ENCODE measurements at places on chromosomes 4 and X.

- no peak for DNase-seq
These were observed 26.6 kb downstream of the ZRSR2 start for GRCh38 chrX:15816886-15817285.

DNA sequence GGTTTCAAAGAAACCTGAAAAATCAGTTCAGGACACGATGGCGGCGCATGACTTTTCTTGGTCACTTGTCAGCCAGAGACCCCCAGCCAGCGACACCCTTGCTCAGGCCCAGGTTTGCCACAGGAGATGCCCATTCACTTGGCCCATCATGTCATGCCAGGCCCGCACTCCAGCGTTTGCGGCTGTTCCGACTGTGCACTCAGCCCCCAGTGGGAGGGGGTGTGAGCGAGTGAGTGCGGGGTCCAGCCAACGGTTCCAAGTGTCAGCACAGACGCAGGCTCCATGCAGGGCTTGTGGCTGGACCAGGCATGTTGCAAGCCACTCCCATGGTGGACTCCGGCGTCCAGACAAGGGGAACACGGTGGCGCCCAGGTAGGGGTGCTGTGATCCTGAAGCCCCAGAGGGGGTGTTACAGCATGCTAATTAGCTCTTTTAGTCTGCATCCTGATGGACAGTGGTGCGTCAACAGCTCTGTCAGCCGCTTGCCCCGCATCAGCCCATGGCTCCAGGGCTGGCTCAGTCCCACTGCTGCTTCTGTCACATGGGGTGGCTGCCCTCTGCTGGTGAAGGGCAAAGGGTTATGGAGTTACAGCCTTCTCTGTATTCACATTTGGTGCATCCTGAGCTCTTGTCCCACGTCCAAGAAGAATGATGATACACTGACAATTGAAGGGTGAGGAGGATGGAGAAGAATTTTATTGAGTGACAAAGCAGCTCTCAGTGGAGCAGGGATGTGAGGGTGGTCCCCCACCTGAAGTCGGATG is 3.7 kb upstream of the MAEA start:
- DNase-seq = no peak

- no peak for DNase-seq
These were observed 40.7 kb downstream of the NPY5R start for GRCh38 chr4:163384434-163384833.

DNA sequence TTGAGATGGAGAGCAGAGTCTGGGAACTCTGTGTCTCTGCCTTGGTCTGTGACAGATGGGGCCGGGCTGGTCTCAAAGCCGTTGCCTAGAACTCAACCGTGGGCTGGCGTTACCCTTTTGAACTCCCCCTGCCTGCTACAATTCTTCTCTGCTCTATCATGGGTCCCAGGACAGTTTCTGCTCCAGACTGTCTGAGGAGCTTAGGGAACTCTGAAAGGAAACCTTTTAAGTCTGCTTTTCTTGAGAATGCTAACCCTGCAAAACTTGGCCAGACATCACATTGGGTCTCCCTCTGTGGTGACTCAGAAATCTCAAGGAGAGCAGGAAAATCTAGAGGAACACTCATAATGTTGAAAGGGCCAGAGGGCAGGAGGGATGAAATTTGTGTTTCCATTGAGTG is 240.6 kb downstream of the CBR4 start:
- DNase-seq = no peak

GRCh38 chrX:79325263-79325958 is 41.7 kb downstream of the ITM2A start:
- no peak for DNase-seq

GRCh38 chrX:40446921-40447320 is 133.8 kb upstream of the ATP6AP2 start:
- DNase-seq = no peak

DNA sequence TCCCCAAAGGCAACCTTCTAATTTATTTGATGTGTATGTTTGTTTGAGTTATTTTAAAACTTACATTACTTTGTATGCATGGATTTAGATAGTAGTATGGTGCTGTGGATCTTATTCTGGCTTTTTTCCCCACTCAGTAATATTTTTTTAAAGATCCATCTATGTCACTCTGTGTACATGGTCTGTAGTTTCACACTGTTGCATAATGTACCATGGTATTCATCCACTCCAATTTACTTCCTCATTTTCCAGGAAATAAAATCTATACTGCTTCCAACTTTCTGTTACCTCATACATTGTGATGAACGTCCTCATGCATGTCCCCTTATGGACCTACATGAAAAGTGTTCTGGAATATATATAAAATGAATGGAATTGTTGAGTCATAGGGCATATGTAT is 17.6 kb downstream of the ARMCX2 start:
- DNase-seq = no peak

GRCh38 chr4:153522802-153523094 is 56.6 kb downstream of the TMEM131L start:
- no peak for DNase-seq

- DNase-seq = peak; percentile 19
These were observed 77.8 kb upstream of the SH3RF1 start for GRCh38 chr4:169348541-169348940.

DNA sequence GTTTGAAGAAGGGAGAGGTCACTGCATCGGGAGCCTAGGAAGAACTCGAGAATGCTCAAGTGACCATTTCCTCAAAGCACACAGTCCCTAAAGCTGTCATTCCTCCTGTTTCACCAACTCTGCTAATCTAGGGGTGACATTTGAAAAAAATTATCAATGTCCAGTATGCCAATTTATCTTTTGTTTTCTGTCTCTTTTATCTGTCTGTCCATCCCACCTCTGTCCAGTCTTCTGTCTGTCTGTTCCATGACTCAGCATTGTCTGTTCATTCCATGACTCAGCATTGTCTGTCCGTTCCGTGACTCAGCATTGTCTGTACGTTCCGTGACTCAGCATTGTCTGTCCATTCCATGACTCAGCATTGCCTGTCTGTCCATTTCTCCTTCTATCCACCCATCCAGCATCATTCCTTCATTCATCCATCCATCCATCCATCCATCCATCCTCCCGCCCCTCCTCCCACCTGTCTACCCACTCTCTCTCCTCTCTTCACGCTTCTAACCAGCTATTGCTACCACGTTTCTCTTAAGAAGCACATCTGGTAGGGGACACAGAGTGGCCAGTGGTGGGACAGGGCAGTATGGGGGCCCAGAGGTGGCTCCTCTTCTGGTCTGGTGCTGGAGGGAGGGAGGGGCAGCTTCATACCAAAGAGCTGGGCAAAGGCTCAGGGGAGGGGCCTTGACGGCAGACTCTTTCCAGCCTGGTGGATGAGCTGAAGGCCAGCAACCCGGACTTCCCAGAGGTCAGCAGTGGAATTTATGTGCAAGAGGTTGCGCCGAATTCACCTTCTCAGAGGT is 34.1 kb downstream of the HTRA3 start:
- no peak for DNase-seq

GRCh38 chr4:19309378-19309777 is 942.3 kb upstream of the SLIT2 start:
- no peak for DNase-seq

GRCh38 chr4:119206178-119206577 is 6.3 kb upstream of the USP53 start:
- DNase-seq = no peak

GRCh38 chrX:6667048-6667768 is 132.3 kb upstream of the VCX3A start:
- no peak for DNase-seq

- no peak for DNase-seq
These were observed 78.3 kb upstream of the UNC5C start for GRCh38 chr4:95627024-95627605.

DNA sequence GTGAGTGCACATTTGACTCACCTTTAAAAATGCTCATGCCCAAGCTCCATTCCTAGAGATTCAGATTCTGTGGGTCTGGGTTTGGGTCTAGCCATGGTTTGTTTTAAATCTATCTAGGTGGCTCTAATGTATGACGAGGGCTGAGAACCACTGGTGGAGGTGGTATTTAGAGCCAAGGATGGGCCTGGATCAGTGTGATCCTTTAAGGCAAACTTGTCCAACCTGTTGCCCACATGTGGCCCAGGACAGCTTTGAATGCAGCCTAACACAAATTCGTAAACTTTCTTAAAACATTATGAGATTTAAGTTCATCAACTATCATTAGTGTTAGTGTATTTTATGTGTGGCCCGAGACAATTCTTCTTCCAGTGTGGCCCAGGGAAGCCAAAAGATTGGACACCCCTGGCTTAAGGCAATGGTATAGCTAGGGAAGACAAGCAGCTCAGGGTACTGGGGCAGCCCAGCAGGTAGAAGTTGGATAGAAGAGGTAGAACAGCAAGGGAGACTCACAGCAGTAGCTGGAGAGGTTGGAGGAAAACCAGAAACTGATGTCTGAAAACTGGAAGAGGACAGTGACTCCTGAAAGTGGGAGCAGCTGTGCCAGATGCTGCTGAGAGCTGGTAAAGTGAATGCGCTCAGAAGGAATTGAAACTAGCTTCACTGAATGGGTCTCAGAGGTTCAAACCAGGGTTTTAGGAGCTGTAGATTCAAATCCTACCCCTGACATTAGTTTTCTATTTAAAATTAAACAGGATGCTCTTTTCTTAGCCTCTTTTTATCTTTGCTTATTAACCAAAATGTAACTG is 18.2 kb downstream of the ADD1 start:
- DNase-seq = no peak

GRCh38 chr4:16255730-16256129 is 29.5 kb upstream of the TAPT1 start:
- DNase-seq = no peak

DNA sequence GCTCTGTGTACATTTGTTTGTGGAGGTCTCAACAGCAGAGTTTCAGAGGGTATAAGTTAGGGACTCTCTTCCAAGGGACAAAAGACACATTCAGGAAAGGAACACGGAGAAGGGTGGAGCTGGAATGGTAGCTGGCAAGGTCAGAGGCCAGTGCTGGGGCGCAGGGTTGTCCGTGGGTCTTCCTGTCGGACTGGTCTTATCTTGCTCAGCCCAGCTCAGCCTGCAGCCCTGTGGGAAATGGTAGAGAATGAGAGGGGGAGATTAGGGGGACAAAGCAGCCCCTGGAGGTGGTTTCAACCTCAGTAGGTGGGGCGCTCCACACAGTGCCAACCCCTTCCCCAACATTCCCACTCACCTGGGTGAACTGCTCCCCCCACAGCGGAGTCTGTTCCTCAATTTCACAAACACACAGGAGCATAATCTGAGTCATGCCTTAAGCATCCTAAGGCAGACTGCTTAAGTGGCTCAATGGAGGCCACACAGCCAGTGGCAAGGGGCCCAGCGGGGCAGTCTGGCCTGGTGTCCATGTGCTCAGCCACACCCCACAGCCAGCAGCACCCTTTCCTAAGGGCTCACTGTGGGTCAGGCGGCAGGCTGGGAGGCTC is 6.9 kb upstream of the HDAC6 start:
- no peak for DNase-seq

DNA sequence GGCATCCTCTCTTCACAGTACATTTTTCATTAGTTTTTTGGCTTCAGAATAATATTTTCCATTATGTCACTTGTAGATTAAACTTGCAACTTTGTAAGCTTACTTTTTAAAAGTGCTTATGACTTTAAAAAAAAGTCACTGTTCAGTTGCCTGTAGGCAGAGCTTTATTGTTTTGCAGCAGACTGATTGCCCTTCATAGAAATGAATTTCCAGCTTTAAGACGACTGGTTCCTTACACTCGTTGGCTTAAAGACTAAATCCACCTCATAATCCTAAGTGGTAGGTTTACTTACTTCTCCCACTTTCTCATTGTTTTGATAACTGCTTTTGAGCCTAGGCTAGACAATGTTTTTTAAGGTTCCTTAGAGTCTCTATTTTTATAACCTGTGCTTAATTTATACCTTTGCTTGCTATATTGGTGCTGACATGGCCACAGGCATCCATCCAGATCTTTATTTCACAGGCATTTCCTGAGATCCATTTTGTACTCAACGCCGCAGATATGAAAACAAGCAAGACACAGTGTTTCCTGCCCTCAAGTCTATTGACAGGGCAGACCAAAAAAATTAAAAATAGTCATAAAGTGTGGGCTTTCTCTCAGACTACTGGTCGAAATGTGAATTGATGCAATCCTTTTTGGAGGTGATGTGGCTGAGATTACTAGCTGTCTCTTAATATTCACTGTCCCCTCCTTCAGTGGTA is 12.6 kb upstream of the IL13RA2 start:
- no peak for DNase-seq

- no peak for DNase-seq
These were observed 16.5 kb upstream of the MSL3 start for GRCh38 chrX:11741574-11741973.

GRCh38 chrX:23694606-23695005 is 27.3 kb downstream of the PRDX4 start:
- DNase-seq = peak; percentile 1

DNA sequence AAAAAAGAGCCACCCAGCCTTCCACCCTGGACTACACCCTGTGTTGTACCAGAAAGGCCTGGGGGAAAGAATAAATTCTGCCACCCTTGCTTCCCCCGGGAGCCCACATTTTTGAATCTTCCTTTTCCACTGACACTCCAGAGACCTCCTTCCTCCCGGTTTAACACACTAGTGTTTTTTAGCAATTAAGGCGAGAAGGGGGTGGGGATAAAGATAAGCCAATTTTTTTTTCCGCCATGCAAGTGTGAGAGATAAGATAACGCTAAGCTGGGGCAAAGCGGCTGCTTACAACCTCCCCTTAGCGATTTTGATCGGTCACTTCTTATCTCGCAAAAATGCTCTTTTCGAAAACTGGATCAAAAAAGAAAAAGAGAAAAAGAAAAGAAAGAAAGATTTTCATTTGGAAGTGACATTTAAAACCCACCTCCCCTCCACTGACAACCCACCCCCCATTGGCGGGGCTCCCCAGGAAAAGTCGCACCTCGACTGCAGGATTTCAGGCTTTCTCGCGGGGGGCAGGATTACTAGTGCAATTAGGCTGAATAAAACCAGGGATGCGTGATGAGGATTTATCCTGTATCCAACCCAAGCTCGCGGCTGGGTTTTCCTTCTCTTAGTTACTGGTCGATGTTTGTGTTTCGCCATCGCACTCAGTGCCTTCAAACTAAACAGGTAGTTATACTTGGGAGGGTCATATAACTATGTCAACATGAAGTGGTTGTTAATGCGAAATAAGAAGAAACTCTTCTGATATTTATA is 6.0 kb upstream of the BCOR start:
- DNase-seq = no peak

All from hippocampal formation (tissue), 2 donors.